A549 (cell line): ENCODE measurements at places on chromosomes 6 and 20.

DNA sequence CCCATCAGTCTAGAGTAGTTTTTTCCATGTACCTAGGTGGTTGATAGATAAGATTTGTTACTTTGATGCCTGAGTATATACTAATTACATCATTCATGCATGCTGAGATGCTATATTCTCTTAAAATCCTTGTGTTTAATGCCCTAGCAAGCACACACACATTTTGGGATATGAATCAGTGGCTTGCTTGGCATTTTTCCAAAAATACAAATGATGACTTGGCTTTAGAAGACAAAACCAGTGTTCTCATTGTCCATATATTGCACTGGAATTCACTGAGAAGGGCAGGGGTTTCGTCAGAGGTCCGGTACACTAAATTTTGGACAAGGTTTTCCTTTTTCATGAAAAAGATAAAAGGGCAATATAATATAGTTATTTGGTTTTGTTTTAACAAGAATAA is 24.9 kb downstream of the GTPBP2 start:
- DNase-seq: no peak

GRCh38 chr6:170025935-170026750 is 264.7 kb downstream of the DLL1 start:
- no peak for DNase-seq

DNA sequence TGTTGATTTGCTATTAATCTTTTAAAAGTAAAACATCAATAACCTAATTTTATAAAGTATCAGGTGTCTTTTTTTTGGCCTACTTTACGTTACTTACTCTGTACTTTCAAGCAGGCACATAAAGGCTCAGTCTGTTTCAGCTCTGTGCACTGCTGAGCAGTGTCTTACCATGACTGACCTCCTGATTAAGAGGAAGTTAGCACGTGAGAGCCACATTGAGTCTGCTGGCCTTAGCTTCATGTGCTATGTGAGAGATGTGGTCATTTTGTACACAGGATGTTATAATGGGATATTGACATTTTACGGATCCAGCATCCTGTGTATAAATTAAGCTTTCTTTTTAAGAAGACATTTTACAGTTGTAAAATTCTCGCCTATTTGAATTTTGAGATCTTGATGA is 31.9 kb downstream of the ARID1B start:
- no peak for DNase-seq

DNA sequence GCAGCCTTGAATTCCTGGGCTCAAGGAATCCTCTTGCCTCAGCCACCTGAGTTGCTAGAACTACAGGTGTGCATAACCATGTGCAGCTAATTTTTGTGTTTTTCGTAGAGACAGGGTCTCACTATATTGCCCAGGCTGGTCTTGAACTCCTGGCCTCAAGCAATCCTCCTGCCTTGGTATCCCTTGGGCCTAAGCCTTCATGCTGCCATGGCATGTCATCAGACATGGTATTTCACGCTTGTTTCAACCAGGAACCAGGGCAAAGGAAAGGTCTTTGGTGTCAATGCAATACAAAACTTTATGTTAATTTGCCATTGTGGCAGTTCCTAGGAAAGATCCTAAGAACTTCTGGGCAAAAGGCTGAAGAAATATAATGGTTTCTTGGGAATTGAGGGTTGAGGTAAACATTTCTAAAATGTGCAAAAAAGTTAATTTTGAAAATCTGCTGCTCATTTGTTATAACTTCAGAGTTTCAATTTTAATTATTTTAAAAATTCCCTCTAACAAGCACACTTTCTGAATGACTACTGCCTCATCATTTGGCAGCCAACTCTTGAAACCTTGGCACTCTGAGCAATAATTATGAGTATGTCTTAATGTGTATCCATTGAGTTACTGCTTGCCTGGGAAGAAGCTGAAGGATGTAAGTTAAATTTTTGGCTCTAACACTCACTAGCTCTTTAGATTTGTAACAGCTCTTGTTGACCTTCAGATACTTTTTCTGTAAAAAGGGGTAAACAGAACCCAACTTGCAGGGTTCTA is 154.1 kb downstream of the GJA10 start:
- no peak for DNase-seq

GRCh38 chr6:140644017-140644416 is 1269.6 kb upstream of the CITED2 start:
- no peak for DNase-seq

GRCh38 chr6:39926668-39927067 is 7.6 kb downstream of the MOCS1 start:
- DNase-seq: no peak

DNA sequence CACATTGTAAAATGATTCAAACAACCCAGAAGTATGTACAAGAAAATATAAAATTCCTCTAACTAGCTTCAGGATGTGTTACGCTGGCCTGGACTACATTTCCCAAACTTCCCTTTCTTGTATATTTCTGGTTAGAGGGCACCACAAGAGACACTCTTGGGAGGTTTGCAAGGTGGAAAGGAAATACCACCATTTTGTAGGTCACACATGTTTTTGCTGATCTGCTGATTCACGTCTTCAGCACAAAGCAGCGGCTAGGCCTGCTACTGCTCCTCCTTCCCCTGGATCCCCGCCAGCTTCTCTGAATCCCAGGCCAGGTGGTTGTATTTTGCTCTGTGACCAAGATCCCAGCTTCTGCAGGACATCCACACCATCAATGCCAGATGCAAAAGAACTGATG is 104.2 kb downstream of the AGPAT4 start:
- no peak for DNase-seq

- no peak for DNase-seq
Observed at GRCh38 chr20:63652192-63652980, 838 bp downstream of the STMN3 start.

DNA sequence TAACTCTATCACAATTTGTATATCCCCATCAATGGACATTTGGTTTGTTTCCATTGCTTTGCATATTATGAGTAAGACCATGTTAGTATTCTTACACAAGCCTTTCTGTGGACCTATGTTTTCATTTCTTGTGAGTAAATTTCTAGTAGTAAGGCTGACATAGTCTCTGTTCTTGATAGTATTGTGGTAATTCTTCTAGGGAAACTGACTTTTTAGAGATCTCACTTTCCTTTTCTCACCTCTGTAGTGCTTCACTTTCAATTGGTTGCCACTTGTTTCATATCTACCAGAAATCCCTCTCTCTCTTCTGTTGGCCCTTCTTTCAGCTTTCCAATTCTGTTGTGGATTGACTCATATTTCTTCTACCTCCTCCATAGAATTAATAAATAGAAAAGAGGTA is 8.5 kb downstream of the ISM1 start:
- no peak for DNase-seq

DNA sequence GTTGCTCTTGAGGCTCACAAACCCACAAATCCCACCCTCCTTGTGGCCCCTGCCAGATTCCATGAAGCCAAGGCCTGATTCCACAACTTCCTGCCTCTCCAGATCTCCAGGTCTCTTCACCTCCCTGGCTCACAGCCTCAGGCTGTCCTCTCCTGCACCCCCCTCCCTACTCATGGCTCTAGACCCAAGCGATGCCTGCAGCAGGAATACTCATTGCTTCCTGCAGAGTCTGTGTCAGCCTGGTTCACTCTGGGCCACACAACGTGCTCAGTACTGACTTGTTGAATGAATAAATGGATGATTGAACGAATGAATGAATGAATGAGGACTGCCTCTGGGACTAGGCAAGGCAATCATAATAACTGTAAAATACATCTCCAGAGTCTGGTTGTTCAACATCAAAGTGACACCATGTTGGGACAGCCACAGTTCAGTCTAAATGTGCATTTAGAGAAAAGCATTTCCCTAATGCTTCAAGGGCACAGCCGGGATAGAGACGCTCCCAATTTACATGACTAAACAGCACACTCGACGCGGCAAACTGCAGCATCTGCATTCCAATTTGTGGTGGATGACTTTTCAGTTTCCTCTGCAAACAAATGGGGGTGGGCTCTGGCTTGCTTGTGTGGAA is 139.9 kb downstream of the GRM4 start:
- no peak for DNase-seq

GRCh38 chr6:109424946-109425345 is 15.5 kb downstream of the PPIL6 start:
- DNase-seq: no peak

DNA sequence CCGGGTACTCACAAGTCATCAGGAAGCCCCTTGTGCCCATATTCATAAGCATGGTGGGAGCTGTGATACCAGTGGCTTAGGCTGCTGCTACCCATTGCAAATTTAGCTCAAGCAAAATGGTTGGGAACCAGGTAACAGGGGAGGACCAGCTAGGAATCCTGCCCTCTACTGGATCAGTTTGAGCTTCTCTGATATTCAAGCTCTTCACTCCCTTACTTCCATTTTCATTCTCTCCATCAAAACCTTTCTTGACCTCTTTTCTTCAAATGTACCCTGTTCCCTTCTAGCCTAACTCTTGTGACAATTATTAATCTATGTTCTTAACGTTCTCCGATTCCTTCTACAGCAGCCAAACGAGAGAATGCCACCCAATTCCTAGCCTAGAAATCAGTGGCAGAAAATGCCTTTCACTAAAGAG is 9.7 kb downstream of the NOL7 start:
- DNase-seq: peak; percentile 46

- no peak for DNase-seq
Observed at GRCh38 chr20:61099806-61100205, 152.3 kb upstream of the CDH4 start.

DNA sequence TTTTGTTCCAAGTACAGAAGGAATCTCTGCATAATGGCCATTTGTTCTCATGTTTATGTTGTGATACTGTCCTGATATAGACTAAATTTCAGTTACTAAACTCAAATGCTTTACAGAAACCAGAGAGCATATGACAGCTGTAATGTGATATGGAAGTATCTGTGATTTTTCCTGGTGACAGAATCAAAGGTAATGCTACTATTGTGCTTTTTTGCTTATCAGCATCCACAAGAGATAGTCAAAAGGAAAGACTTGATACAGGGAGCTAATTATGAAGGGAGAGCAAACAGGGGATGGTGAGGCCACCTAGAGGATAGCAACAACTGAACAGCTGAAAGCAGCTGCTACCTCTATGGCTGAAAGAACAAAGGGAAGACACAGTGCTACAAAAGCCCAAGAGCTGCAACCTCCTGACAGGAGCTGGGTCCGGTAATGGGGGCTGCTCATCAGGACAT is 181.4 kb downstream of the PHF3 start:
- DNase-seq: no peak

- DNase-seq: no peak
Observed at GRCh38 chr6:143128681-143129015, 68.0 kb downstream of the AIG1 start.

DNA sequence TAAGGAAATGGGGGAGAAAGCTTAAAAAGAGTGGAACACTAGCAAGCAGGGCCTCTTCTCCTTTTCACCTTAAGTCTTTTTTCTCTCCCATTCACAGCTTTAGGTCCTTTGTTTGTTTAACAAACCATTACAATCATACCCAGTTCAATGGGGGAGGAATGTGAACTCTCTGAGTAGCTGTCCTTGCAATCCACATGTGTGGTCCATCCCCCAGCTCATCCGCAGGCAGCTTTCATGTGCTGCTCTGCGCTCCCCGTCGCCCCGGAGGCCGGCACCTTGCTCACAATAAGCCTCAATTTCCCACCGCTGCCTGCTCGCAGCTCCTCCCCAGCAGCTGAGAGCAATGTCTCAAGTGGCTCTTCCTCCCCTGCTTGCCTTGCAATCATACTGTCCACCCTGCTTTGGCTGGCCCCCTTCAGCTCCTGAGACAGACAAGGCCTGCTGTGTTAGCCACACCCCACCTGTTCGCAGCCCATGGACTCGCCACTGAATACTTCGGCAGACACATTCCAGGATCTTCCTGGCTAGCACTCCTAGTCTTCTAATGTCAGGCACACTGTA is 49.1 kb downstream of the PLAGL1 start:
- DNase-seq: no peak

DNA sequence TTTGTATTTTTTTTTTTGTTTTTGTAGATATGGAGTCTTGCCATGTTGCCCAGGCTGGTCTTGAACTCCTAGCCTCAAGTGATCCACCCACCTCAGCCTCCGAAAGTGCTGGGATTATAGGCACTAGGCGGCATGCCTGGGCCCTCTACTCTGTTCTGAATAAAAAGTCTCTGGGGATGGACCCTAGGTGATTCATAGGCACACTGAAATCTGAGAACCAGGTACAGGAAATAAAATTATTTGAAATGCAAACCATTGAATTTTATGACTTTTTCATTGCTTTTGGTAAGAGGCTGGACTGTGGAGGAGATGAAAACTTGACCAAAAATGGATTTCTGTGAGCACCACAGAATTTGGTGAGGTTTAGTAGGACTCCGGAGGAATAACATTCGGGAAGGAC is 117.5 kb downstream of the PRIM2 start:
- no peak for DNase-seq

- DNase-seq: no peak
Observed at GRCh38 chr6:29251736-29252135, 49.8 kb upstream of the OR14J1 start.

DNA sequence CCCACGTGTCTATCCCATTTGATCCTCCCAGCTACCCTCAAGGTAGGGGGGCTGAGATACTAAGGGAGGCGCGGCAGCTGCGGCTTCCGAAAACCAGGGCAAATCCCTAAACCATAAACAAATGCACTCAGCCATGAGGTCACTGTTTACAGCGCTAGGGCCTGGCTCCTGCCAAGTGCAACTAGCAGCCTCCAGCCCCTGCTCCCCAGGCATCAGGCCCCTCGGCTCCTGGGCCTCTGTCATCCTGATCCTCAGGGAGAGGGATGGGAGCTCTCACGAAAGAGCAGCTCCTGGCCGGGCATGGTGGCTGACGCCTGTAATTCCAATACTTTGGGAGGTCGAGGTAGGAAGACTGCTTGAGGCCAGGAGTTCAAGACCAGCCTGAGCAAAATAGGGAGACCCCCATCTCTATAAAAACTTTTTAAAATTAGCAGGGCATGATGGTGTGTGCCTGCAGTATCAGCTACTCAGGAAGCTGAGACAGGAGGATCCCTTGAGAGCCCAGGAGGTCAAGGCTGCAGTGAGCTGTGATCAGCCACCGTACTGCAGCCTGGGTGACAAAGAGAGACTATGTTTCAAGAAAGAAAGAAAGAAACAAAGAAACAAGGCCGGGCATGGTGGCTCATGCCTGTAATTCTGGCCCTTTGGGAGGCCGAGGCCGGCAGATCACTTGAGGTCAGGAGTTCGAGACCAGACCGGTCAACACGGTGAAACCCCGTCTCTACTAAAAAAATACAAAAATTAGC is 42.5 kb upstream of the TLDC2 start:
- DNase-seq: no peak

- no peak for DNase-seq
Observed at GRCh38 chr6:112660626-112661025, 313.5 kb downstream of the RFPL4B start.

GRCh38 chr20:11041396-11041795 is 367.6 kb upstream of the JAG1 start:
- no peak for DNase-seq

- peak; percentile 54 for DNase-seq
Observed at GRCh38 chr20:48846516-48847492, 19.0 kb upstream of the PREX1 start.

GRCh38 chr20:37296371-37296770 is 6.9 kb downstream of the MANBAL start:
- no peak for DNase-seq

- no peak for DNase-seq
Observed at GRCh38 chr6:55981660-55982059, 106.3 kb upstream of the BMP5 start.
